ENCODE measurements at places on chromosomes 3 and 15.

- DNase-seq, result no peak
Observed at GRCh38 chr3:166900866-166901577, 479.1 kb downstream of the ZBBX start.

- DNase-seq, result no peak
Observed at GRCh38 chr3:152729906-152730305, 105.0 kb upstream of the P2RY1 start.

- no peak for DNase-seq
Observed at GRCh38 chr3:165532851-165533250, 304.4 kb downstream of the BCHE start.

- no peak for DNase-seq
Observed at GRCh38 chr3:54138937-54139547, 16.7 kb downstream of the CACNA2D3 start.

DNA sequence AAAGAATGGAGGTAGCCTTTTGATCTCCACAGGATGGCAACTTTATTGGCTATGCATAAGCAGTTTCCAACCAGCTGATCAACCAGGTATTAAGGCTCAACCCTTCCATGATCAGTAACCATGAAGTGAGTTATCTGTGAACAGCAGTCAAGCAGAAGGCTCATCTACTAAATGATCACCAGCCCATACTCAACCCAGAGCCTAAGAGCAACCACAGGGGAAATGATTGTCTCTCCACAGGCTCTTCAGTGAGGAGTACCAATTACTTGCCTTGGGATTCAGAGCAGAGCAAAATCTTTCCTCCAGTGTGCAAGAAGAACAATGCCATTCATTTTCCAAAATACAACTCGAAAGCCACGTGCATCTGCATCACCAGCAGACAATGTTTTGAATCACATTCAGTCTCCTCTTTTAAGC lies 754.8 kb downstream of the ROBO1 start:
- DNase-seq, result no peak

- DNase-seq, result no peak
Observed at GRCh38 chr3:44969154-44969827, 6.7 kb downstream of the ZDHHC3 start.

GRCh38 chr15:94386351-94386750 lies 155.0 kb downstream of the MCTP2 start:
- no peak for DNase-seq

- no peak for DNase-seq
Observed at GRCh38 chr3:183454064-183454463, 25.6 kb upstream of the MCF2L2 start.

DNA sequence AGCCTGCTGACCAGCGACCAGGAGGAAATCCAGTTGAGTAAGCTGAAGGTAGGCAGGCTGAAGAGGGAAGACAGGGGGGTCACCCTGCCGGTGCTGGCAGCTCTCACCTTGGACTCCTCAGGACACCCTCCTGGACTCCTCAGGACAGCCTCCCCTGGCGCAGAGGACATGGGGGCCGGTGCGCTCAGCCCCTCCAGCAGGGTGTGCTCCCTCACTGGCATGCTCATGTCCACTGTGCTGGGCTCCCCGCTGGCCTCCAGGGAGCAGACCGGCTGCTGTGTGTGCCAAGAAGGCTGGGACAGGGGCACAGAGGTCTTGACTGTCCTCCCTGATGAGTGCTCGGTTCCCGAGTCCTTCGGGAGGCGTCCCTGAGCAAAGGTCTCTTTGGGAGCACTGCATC lies 183.6 kb downstream of the ATP10A start:
- DNase-seq, result no peak

GRCh38 chr15:91886878-91887277 lies 33.4 kb downstream of the SLCO3A1 start:
- DNase-seq, result no peak

DNA sequence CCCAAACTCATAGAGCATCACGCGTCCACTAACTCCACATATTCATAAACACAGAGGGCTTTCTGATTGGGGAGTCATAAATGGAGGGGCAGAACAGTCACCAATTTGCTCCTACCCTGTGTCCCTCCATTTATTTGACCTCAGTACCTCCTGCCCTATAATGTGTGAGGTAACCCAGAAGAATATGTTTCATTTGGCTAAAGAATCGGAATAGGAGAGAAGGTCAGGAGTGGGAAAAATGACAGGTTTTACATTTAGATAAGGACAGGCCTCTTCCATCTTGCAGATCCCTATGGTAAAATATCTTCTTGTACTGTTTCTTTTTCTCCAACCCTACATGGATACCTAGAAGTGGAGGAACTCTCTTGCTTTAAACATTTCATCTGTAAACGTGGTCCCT lies 578.0 kb downstream of the TUSC7 start:
- DNase-seq, result no peak

- no peak for DNase-seq
Observed at GRCh38 chr3:188687389-188687788, 484.4 kb upstream of the TPRG1 start.
